NCI-H187 (cell line): ENCODE measurements at places on chromosomes 3 and 15.

- DNase-seq, result no peak
Measured at GRCh38 chr15:91887921-91888373, 34.4 kb downstream of the SLCO3A1 start.

GRCh38 chr3:13091898-13092611 is 18.8 kb upstream of the IQSEC1 start:
- DNase-seq, result peak; percentile 38

DNA sequence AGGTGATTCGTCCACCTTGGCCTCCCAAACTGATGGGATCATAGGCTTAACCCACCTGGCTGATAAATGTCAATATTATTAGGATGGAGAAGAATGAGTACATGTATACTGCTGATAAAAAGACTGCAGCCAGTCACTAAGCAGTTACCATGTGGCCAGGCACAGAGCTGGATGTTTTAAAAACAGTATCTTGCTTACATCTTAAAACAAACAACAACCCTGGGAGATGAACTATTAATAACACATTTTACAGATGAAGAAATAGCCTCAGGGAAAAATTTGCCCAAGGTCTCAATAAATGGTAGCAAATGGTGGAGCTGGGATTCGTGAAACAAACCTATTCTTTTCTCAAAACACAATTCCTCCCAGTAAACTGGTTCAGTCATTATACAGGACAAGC is 18.1 kb downstream of the IL17RD start:
- DNase-seq, result no peak

DNA sequence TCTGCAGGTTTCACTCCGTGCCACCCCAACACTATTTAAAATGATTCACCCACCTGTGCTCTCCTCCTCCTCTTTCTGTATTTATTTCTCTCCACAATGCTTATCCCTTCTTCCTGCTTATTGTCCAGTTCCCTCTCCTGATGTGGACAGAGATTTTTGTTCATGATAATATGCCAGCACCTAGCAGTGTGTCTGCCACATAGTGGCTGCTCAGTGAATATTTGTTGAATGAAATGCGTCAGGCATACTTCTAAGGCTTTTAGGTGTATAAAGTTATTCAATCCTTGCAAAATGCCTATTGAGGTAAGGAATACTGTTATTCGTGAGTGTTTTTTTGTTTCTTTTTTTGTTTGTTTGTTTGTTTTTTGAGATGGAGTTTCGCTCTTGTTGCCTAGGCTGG is 67.5 kb upstream of the MME start:
- DNase-seq, result no peak

DNA sequence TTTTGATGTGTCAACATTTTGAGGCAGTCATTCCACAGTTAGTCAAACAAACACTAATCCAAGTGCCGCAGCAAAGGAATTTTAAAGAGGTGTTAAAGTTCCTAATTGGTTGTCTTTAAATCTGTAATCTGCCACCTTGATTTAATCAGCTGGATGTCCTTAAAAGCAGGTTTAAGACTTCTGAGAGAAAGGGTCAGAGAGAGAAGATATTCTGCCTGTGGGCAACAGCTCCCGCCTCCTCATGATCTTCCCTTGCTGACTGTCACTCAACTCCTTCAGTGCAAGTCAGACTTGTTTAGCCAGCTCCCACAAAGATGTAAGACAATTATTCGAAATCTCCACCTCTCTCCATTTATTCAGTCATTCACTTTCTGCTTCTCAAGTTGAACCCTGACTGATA is 92.6 kb upstream of the MYRIP start:
- no peak for DNase-seq

- DNase-seq, result no peak
Measured at GRCh38 chr15:71691458-71692417, 118.6 kb upstream of the NR2E3 start.

DNA sequence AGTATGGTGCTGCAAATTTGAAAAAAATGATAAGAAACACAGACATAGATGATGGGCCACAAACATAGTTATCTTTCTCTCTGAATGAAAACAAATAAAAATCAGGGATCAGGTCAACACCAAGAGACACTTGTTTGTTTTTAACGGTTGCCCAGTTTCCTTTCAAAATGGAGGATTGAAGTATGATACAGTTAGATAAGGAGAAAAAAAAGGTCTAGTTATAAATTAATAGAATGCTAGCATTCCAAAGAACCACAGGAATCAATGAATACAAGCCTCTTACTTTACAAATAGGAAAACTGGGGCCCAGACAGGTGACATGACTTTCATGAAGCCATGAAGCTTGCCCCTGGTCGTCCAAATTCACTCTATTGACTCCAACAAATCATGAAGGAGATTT is 305.1 kb downstream of the ZNF621 start:
- DNase-seq, result no peak

DNA sequence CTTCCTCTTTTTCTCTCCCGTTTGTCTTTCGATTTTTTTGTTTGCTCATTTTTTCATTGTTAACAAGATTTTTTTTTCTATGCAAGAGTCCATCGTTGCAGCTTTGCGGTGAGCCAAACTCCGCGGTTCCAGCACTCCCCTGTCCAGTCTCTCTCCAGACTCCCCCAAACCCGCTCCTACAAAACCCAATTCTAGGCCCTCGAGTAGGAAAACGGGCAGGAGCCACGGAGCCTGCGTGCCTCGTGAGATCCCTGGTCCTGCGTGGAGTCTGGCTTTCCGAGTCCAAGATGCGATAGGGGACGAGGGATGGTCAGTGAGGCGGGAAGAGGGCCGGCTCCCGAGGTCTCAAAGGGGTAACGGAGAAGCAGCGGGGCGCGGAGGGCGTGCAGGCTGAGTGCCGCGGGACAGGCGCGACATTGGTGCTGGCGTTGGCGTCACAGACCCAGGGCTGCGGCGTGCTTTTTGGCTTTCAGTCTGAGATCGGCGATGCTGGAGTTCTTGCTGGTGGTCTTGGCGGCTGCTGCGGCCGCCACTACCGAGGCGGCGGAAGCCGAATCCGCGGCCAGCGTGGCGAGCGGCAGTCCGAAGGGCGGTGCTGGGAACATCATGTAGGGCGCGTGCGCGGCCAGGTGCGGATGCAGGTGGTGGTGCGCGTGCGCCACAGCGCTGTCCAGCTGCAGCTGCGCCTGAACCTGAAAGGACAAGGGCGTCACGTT is 8.5 kb downstream of the SHOX2 start:
- DNase-seq, result peak; percentile 47

- no peak for DNase-seq
Measured at GRCh38 chr15:65752151-65752700, 39.9 kb downstream of the DENND4A start.

DNA sequence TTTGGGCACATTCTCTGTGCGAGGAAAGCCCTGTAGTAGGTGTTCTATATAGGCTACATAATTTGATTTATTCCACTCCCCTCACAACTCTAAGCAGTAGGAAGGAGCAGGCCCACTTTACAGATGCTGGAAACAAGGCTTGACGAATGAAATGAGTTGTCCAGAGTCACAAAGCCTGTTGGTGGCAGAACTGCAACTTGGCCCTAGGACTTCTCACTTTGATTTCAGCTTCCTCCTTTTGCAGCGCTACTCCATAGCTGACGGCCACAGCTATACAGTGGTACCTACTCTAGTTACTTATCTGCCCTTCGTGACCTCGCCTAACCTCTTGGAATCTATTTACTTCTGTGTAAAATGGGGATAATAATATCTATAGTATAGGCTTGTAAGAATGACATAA is 2.5 kb upstream of the IRAK2 start:
- no peak for DNase-seq

DNA sequence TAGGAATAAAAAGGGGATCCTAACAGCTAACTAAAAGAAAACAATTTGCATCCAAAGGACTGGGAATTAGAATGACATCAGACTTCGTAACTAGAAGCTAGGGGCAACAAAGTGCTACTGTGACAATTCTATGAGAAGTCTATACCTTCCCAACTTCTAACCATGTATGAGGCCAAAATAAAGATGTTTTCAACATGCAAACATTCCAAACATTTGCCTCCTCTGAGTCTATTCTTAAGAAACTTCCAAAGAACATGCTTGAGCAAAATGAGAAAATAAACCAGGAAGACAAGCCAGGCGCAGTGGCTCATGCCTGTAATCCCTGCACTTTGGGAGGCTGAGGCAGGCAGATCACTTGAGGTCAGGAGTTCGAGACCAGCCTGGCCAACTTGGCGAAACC is 13.1 kb upstream of the RNF7 start:
- DNase-seq, result no peak

DNA sequence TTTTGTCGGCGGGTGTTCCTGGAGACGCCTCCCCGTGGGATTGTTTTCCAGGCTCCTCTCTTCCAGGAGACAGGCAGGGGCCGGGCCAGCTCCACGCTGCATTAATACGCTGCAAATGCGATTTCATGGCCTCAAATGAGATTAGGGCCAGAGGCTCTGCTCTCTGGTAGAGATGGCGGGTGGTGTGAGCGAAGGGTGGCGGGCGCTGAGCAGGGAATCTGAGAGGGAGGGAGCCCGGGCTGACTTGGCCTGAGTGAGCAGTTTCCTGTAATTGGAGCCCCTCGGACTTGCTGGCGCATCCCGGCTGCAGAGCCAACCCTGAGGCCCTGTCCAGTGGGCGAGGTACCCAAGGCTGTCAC is 7.4 kb upstream of the CCDC33 start:
- no peak for DNase-seq

GRCh38 chr3:193078996-193079753 is 161.5 kb upstream of the MB21D2 start:
- no peak for DNase-seq

DNA sequence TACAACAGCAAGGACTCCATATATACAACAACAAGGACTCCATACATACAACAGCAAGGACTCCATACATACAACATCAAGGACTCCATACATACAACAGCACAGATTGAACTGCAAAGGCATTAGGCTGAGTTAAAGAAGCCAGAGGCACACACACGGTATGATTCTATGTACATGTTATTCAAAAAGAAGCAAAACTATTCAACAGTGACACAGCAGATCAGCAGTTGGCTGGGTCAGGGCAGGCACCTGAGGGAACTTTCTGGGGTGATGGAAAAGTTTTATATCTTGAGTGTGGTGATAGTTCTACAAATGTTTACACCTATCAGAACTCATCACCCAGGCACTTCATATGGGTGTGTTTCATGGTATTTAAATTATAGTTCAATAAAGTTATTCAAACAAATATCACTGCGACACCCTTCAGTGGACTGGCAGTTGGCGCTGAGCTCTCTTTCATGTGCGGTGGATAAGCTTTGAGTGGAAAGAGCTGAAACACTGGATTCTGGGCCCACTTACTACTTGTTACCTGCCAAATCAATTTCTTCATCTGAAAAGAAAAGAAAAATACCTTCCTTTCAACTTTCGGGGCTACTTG is 28.0 kb downstream of the RFTN1 start:
- no peak for DNase-seq

- no peak for DNase-seq
Measured at GRCh38 chr3:98269846-98270245, 5.8 kb downstream of the OR5H6 start.

GRCh38 chr3:71348831-71349230 is 234.7 kb downstream of the FOXP1 start:
- no peak for DNase-seq

DNA sequence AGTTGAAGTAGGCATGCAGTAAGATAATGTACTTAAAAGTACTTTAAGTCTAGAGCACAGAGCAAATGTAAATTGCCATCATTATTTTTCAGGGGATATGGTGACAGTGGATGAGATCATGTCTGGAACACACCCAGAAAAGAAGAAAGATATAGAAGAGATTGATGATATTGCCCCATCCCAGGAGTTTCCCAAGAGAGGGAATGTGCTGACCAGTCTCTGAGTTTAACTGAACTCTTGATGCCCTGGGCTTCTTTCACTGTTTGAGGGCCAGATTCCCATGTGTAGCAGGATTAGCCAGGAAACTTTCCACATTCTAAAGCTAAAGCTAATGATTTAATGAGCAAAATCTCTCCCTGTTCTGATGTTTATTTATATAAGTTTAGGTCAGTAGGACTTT is 366.8 kb upstream of the UMPS start:
- DNase-seq, result no peak

- no peak for DNase-seq
Measured at GRCh38 chr3:41975416-41976103, 13.7 kb upstream of the ULK4 start.

DNA sequence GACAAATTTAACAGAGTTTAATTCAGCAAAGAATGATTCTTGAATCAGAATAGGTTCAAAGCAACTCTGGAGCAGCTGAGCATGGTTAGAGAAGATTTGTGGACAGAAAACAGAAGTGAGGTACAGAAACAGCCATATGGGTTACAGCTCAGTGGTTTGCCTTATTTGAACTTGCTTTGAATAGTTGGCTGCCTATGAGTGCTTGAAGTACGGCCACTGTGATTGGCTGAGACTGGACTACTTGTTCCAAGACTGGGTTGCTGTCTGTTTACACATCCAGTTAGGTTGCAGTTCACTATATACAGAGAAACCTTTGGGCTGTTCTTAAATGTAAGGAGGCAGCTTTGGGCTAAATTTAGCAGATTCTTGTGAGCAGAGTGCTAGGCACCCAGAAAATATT is 79.4 kb upstream of the CADPS start:
- DNase-seq, result no peak

DNA sequence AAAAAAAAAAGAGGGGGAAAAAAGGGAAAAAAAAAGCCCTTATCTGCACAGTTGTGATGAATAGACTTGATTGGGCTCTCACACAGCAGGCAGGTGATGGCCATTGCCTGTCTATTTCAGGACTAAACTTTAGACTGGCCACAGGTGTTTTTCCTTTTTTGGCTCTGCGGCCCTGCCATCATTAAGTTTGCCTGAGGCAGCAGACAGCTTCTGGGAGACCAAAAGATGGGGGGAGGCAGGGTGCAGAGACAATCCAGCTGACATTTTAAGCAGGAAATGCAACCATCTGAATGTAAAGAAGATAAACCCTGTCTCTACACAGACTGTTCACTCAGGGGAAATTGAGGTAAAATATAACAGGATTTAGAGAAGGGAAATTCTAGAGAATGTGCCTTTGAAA is 295.0 kb upstream of the KCNH8 start:
- no peak for DNase-seq

DNA sequence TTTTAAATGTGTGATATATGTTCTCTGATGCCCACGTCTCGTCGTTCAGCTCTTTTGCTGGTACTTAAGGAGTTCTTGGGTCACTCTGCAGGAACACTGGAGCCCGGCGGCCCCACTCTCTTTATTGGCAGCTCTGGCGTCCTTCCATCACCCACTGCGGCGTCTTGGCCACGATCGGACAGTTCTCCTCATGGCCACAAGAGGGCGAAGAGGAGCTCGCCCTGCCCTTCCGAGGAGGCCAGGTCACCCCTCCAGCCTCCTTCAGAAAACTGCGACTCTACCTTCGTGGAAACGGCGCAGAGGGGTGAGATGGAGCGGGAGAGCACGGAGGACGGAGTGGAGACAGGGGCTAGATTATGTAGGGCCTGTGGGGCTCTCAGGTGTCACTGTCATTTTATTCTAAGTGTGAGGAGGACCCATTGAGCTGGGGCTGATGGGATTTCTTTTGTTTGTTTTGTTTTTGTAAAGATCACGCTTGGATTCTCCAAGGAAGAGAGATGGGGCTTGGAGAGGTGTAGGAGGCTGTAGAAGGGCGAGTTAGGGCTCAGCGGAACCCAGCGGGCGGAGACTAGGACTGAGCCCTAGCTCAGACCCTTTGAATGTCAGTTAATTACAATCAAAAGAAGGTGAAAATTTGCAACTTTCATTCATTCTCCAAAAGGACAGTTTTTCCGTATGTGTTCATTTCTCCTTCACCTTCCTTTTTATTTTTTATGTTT is 28.0 kb upstream of the GABRA5 start:
- no peak for DNase-seq
